ENCODE measurements at places on chromosomes 6 and 20. TPM values are rescaled to one million over a fixed set of nuclear protein-coding genes. Genes with fewer than 3 reads are reported as not detected.

- no peak for DNase-seq
Observed at GRCh38 chr6:39765508-39766065, 26.6 kb upstream of the DAAM2 start.

DNA sequence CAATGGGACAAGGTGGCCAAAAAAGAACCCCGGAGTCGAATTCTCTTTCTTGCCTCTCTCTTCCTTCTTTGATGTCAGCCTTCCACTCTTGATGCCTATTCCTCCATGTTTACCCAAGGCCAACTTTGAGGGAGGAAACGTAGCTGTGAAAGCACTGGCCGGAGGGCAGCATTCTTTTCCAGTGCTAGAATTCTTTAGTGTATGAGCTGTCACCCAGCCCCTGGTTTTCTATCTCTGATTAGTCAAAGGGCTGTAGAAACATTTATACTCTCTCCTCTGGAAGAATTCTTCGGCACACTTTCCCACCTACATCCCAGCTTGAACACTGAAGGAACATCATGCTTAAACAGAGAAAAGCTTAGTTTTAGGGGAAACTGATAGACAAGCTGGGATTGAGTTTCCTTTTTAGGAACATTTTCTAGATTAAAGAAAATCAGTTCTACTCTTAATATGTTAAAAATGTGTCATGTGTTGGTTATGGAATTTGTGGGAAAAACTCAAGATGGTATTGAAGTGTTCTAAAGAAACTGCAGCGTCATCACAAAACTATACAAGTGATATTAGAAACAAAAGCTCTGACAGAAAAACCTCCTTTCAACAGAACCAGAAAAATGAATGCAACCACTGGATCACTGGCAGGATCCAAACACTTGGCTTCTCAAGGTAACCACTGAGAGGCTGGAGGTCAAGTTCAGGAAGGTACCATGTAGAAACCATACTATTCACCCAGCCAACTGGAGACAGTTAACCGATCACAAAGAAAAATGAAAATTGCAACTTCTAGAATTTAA lies 20.7 kb upstream of the UTRN start:
- no peak for DNase-seq

DNA sequence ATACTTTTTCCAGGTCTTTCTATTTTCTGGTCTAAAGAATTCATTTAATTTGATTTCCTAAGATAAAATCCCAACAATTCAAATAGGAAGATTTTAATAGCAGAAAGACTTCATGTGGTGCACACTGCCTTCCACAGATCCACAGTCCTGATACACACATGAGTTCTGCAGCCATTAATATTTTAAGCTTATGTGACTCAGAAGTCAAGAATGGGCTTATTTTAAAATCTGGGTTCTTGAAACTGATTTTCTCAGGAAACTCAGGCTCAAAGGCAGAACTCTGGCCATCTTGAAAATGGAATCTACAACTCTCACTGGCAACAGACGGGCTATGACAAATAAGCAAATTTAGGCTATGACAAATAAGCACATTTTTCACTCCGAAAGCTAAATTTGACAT lies 88.2 kb downstream of the COL12A1 start:
- DNase-seq = no peak

DNA sequence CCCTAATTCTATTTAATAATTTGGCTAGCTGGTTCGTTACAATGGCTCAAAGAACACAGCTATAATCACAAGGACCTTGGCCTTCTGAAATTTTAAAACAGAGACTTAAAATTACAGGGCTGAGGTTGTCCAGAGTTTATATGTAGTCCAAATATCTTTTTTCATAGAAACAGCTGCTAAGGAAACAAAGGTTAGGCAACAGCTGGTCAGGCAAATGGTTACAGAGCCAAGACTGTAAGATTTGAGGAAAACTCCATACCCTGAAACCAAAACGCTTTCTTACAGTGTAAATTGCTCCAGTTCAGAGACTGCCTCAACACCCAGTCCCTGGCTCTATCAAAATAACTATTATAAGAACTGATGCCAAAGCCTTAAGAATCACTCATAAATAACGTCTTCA lies 9.7 kb upstream of the ARHGAP18 start:
- no peak for DNase-seq

DNA sequence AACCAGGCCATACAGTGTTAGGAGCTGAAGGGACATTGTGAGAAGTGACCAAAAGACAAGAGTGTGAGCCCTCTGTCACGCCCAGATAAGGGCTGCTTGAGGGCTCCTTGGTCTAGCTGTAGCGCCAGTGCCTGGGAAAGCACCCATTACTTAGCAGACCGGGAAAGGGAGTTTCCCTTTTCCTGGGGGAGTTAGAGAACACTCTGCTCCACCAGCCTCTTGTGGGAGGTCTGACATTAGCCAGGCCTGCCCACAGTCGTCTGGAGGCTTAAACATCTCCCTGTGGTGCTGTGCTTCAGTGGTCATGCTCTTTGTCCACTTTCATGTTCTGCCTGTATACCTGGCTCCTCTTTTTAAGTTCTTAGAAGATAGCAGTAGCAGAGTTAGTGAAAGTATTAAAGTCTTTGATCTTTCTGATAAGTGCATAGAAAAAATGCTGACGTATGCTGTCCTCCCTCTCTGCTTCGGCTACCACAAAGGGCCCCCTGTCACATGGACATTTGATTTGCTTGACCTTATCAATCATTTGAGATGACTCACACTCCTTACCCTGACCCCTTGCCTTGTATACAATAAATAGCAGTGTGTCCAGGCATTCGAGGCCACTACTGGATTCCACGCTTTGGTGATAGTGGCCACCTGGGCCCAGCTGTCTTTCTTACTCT lies 201.5 kb upstream of the ECI2 start:
- DNase-seq = no peak

GRCh38 chr6:68990317-68990716 lies 355.2 kb downstream of the ADGRB3 start:
- DNase-seq = no peak

GRCh38 chr6:160124605-160125004 lies 3.0 kb downstream of the SLC22A1 start:
- no peak for DNase-seq

DNA sequence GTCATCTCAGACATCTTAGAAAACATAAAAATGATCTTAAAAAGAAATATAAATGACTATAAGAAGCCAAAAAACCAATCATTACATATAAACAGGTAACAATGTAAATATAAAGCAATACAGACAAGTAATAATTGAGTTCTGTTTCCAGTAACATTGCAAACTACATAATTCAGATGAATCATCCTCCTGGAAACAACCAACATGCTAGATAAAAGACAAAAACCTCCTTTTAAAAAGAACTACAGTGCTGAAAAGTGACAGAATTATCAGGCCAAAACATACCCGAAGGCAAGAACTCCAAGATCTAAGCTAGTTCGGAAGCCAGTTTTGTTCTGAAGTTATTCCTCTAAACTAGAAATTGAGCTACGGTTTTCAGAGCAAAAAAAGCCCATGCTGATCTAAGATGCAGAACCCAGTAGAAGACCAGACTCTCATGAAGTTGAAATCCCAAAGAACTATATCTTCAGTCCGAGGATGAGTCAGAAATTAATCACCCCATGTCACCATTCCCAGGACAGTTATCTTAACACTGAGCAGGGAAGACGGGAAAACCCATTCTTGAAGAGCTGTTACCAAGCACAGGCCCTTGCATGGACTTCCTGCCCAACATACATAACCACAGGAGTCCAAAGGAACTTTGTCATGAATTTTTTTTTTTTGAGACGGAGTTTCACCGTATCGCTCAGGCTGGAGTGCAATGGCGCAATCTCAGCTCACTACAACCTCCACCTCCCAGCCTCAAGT lies 9.8 kb downstream of the PGM3 start:
- DNase-seq = no peak

DNA sequence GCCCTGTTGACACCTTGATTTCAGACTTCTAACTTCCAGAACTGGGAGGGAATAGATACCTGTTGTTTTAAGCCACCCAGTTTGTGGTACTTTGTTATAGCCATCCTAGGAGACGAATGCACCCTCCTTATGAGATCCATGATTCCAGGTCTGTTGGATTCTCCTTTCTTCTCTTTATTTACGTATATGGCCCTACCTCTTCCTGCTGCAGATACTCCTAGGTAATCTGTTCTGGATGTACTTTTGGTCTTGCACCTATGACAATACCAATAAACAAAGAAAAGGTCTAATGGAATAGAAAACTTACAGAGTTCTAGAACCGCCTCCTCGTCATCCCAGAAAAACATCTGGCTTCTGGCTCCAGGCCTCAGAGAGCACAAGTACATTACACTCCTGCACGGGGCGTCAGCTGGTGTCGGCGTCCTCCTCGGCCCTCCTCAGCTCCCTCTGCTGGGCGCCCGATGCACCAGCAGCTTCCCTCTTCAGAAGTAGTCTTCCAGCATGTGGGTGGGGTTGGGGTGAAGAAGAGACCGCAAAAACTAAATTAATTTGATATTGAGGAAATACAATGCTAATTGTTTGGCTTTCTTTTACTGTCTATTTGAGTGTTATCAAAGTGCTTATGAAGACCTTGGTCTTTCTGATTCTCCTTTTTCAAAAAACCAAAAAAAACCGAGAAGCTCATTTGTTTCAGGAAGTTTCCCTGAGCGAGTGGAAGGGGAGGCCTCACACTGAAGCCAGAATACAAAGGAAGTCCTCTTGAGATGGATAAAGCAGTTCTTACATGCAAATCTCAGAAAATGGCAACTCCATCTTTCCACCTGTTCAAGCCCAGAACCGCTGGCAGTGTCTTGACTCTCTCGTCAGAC lies 9.7 kb upstream of the ATXN1 start:
- peak; percentile 93 for DNase-seq

- no peak for DNase-seq
Observed at GRCh38 chr6:114272582-114272981, 70.2 kb downstream of the HS3ST5 start.

DNA sequence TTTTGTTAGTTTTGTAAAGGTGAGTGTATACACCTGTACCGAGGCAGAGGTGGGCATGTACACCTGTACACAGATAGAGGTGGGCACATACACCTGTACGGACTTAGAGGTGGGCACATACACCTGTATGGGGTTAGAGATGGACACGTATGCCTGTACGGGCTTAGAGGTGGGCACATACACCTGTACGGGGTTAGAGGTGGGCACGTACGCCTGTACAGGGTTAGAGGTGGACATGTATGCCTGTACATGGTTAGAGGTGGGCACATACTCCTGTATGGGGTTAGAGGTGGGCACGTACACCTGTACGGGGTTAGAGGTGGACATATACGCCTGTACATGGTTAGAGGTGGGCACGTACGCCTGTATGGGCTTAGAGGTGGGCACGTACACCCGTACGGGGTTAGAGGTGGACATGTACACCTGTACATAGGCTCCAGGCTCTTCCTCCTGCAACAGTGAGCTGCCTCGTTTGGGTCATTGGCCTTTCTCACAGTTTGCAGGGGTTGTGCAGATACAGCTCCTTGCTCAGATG lies 63.7 kb downstream of the PHACTR3 start:
- no peak for DNase-seq

GRCh38 chr6:29527126-29527525 lies 32.4 kb downstream of the UBD start:
- DNase-seq = no peak

- no peak for DNase-seq
Observed at GRCh38 chr6:76057469-76057868, 15.0 kb downstream of the IMPG1 start.

GRCh38 chr6:44737341-44737740 lies 349.8 kb downstream of the CDC5L start:
- DNase-seq = no peak

DNA sequence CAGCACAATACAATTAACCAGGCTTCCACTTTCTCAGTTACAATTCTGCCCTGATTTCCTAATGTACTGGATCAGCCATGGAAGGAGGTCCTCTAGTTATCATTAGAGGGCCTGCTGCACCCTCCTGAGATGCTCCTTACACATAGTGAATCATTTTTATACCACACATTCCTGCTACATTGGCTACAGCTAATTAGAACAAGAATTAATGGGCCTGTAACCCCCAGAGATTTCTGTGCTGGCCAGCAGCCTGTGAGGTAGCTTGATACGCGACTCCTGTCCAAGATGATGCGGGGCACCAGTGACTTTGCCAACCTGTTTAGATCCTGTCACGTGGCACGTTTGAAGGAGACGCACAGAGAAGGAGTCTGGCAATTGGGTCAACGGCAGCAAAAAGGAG lies 422.8 kb downstream of the EPM2A start:
- no peak for DNase-seq

- no peak for DNase-seq
Observed at GRCh38 chr20:34709831-34710567, 5.9 kb downstream of the TP53INP2 start.

DNA sequence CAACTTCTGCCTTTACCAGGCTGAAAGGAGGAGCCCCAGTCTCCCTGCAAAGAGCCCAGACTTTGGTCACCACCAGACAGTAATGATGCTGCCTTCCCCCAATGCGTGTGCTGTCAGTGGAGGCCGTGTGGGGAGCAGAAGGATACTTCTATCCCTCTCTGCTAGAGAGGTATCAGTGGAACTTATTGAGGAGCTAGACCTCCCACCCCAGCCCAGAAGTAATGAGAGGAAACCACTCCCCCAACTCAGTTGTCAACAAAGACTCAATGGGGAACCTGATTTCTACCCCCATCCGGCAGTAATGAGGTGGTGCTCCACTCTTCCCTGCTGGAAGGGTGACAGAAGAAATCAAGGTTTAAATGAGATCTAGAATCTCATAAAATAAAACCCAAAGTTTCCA lies 4.4 kb upstream of the WFDC8 start:
- DNase-seq = no peak

GRCh38 chr6:90249034-90249433 lies 47.6 kb downstream of the BACH2 start:
- no peak for DNase-seq

- no peak for DNase-seq
Observed at GRCh38 chr6:119536666-119537065, 187.1 kb upstream of the MAN1A1 start.

DNA sequence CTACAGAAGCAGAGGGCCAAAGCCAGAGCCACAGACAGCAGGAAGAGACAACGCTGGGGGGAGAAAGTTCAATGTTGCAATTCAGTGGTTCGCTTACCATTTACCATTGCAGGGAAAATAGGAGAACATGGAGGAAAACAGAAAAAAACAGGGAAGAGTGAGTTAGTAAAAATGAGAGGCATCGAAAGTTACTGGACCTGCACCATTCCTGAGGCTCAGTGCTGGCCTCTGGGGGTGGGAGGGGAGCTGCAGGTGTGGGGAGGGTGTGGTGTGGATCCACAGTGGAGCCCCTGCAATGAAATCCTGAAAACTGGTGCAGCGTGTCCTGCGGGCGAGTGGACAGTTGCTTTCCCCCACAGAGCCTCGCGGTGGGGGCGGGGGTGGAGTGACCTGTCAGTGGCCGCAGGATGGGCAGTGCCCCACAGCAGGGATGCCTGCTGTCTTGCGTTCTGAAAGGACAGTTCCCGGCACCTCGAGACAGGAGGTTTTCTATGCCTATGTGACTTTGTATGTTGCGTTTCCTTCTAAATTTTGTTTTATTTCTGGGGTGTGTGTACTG lies 5.7 kb downstream of the TMEM181 start:
- peak; percentile 44 for DNase-seq

GRCh38 chr20:15065794-15066193 lies 728.4 kb upstream of the FLRT3 start:
- DNase-seq = no peak

The EPPIN gene
- total RNA-seq = not detected

The PROKR2 gene
- total RNA-seq = not detected

The ECT2L gene
- 10.5 TPM for total RNA-seq

The RAET1E gene
- not detected for total RNA-seq

The DPPA5 gene
- total RNA-seq = not detected

The SEL1L2 gene
- 1.4 TPM for total RNA-seq

The HCRTR2 gene
- not detected for total RNA-seq

The RCAN2 gene
- 281 TPM for total RNA-seq

The CLVS2 gene
- not detected for total RNA-seq

The PRIM2 gene
- total RNA-seq = 3.7 TPM

The MAP1LC3A gene
- total RNA-seq = 61.0 TPM
